ENCODE measurements at places on chromosomes 2 and 18.

DNA sequence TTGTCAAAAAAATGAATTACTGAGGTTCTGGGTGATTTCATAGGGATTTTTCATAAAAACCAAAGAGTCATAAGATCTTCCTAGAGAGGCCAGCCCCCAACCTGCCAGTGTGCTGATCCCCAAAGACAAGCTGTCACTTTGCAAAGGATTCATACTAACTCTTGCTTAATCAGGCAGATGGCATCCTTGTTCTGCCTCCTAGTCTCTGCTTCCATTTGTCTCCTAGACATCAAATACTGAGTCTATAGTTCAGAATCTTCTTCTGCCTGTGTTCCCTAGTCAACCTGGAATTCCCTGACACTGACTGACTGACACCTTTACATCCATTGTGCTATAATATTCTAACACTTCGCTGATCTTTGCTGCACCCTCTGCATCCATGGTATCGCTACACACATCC lies 84.9 kb downstream of the SLC8A1 start:
- no peak for DNase-seq

DNA sequence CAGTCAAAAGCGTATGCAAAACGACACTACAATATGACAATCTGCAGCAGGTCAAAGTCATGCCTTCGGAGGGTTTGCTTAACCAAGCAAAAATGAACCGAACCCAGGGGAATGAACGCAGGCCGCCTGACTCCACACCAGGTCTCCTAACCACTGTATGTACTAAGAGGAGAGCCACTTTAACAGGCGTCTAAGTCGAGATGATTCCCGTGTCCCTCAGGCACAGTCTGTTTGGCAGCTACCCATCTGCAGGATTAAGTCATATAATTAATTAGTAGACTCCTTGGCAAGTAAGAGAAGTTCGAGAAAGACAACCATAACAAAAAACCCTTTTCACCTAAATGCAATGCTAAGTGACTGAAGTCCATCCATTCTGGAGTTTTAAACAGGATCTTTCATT lies 15.2 kb downstream of the CYB5A start:
- DNase-seq, result no peak

GRCh38 chr18:37869051-37869450 lies 303.5 kb upstream of the CELF4 start:
- no peak for DNase-seq

DNA sequence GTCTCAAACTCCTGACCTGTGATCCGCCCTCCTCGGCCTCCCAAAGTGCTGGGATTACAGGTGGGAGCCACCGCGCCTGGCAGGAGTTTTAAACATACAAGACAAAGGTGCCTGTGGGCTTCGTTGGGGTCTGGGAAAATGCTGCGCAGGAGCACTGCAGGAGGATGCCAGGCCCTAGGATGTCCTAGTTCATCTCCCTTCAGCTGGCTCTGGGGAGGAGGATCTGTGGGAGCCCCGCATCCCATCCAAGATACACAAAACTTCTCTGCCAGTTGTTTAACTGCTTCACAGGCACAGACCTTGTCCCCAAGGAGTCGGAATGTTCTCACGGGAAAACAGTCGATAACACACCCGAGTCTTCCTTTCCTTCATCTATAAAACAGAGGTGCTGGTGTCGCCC lies 89.1 kb downstream of the POLR1A start:
- DNase-seq, result no peak

DNA sequence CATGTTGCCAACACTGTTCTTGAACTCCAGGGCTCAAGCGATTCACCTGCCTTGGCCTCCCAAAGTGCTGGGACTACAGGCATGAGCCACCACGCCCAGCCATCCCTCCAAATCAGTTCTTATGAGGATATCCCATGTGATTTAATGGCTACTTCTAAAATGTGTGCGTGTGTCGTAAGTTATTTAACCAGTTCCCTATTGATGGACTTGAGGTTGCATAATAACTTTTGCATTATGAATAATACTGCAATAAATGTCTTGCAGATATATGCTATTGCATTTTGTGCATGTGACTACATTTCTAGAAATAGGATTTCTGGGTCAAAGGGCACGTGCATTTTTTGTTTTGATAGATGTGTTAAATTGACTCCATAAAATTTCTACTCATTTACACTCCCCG lies 19.0 kb downstream of the DIPK1C start:
- peak; percentile 39 for DNase-seq

DNA sequence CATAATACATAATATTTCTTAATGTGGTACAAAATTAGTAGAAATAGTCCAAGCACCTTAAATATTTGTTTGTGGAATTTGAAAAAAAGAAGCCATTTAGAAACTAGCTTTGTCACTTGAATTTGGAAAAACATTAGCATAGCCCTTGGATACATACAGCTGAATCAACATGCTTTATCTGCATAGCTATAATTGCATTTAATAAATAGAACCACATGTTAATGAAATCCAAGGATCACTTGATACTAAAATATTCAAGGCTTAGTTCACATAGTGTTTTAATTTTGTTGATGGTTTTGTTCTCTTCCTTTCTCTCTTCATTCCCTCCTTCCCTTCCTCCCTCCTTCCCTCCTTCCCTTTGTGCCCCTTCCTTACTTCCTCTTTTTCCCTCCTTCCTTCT lies 169.4 kb upstream of the NRXN1 start:
- no peak for DNase-seq

DNA sequence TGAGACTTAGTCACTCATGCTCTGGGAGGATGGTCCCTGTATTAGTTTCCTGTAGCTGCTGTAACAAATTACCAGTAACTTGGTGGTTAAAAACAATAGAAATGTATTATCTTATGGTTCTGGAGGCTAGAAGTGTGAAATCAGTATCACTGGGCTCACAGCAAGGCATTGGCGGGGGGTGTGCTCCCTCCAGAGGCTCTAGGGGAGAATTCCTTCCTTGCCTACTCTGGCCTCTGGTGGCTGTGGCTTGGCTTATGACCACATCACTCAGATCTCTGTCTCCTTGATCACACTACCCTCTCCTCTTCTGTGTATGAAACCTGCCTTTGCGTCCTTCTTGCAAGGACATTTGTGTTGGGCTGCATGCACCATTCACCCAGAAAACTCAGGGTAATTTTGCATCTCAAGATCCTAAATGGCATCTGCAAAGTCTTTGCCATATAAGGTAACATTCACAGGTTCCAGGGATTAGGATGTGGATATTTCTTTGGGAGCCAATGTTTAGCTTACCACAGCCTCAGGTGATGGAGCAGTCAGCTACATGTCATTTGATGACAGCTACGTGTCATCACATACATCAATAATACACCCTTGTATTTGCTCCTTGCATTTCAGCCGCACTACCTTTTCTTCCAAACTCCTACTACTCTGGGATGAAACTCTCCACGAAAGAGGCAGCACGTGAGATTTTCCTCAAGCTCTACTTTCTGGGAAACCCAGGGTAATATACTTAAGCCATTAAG lies 49.6 kb upstream of the POU3F3 start:
- no peak for DNase-seq

- DNase-seq, result peak; percentile 31
Observed at GRCh38 chr2:144834998-144835633, 315.2 kb upstream of the ZEB2 start.

DNA sequence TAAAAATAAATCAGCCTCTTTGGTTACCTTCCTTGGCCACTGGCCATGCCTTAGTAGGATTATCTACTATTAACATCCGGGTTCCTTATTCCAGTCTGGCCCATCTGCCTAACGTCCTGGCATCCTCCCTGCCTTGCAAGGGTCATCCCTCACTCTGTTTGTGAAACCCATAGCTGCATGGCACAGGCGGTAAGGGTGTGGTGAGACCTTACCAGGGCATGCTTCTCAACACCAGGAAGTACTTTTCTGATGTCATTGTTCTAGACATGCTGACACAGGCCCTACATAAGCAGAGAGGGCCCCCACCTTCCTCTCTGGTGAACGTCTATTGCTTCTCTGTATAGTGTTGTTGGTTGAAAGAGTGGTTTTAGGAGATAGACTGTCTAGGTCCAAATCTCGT lies 296.8 kb upstream of the SPRED2 start:
- no peak for DNase-seq

DNA sequence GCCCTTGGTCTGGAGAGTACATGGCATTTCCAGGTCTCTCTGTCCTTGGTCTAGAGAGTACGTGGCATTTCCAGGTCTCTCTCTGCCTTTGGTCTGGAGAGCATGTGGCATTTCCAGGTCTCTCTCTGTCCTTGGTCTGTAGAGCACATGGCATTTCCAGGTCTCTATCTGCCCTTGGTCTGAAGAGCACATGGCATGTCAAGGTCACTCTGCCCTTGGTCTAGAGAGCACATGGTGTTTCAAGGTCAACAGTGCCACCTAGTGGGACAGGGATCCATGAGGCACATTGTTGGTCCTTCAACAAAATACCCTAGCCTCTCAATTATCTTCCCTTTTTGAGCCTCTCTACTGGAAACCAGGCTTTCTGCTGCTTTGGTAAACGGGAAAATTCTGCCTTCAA lies 250.2 kb downstream of the OTX1 start:
- no peak for DNase-seq

DNA sequence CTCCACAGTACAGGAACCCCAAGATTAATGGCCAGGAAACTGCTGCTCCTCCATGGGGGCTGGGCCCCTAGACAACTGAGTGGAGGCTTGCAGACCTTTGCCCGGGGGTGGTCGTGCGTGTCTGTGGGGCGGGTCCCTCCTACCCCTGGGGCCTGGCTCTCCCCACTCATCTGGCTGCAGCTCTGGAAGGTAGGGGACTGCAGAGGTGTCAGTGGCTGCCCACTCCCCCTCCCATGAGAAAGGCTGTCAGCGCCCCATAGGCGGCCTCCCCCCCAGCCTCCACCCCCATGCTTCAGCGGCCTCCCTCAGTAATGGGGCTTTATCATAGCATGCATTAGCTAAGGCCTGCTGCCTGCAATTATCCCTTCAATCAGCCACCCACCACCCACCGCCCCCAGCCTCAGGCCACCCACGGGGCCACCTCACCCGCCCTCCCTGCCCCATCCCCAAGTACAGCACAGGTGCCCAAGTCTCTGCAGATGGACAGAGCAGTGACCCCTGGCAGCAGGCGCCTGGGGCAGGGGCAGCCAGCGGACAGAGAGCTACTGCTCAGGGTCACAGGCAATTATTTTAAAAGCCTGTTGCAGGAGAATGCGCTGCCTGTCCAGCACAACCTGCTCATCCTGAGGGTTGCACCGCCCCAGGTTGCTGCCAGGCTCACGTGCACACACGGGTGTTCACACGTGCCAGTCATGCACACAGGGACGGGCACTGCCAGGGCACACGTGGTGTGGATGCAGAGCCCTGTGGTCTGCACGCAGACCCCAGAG lies 9.1 kb upstream of the ECEL1 start:
- no peak for DNase-seq

DNA sequence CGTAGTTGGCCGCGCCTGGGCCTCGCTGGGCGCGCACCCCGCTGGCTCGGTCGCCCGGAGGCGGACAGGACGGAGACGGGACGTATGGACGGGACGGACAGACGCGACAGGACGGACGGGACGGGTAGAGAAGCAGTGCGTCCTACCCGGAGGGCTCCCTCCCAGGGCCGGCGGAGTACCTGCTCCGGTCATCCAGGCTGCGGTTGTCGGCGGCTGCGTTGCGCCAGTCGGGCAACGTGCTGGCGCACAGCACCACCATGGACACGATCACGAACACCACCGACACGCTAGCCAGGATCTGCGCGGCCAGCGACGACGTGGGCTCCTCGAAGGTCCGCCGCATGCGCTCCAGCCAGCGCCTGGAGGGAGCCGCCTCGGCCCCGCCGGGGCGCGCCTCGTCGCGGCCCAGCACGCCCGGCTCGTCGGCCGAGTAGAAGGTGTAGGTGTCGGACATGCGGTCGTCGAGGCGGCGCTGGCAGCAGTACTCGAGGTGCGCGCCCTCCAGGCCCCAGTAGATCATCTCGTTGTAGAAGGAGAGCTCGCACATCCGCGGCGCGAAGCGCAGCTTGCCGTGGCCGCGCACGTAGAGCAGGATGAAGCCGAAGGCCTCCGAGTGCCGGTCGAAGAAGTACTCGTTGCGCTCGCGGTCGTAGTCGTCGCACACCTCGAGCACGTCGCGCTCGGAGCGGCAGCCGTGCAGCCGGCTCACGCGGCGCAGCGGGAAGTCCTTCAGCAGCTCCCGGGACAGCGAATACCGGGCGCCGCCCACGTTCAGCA lies 903 bp downstream of the KCNG3 start:
- DNase-seq, result no peak

DNA sequence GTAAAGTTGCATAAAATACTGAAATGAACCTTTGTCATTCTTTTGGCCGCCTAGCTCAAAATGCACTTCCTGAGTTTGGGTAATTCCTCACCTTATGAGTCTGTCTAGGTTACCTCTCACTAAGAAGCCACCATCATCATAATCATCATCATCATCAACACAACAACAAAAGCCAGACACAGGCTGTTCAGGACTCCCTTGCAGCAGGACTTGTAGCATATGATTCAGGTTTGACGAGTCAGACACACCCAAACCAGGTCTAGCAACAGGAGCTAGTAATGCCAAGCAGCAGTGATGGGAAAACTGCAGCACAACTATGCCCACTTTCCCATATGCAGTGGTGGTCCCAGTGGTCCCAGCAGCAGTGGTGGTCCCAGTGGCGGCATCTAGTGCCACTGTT lies 2.8 kb upstream of the SGO2 start:
- DNase-seq, result no peak

DNA sequence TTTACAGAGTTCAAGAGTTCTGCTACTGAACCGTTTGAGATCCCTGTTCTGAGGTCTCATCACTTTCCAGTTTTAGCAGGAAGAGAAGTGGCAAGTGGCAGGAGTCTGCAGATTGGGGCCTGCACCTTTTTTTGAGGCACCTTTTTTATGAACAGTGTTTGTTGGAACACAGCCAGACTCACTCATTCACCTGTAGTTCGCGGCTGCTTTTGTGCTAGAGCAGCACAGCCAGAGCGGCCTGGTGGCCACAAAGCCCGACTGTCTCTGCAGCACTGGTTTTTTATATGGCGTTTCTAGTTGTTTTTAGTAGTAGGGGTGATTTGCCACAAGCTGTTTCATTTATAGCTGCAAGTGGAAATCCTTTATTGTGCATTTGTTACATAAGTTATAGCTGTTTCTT lies 8.6 kb downstream of the ACP1 start:
- DNase-seq, result no peak

- DNase-seq, result no peak
Observed at GRCh38 chr2:238969857-238970256, 122.0 kb downstream of the TWIST2 start.

GRCh38 chr2:232142049-232142448 lies 180.5 kb downstream of the DIS3L2 start:
- no peak for DNase-seq

- no peak for DNase-seq
Observed at GRCh38 chr2:238509151-238509835, 82.6 kb downstream of the ASB1 start.

DNA sequence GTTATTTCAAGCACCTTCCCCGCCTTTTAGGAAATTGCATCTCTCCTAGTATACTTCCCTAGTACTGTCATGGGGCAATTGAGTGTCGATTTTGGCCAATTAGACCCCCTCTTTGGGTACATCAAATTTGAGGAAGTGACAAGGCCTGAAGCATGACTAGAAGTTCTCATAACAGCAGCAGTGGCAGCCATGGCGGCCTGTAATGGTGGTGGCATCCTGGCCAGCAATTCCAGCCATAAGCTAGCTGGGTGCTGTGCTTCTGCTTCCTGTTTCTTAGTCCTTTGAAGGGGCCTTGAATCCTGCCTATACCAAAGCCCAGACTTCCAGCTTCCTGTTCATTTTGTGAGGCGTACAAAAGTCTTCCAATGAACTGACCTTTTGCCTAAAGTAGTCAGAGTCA lies 523.1 kb downstream of the PLCL1 start:
- no peak for DNase-seq

Measured in inflammatory macrophage treated with lipopolysaccharide for 1 hour (primary cell).